ENCODE measurements at places on chromosomes 5 and 9. TPM values are rescaled to one million over a fixed set of nuclear protein-coding genes. Genes with fewer than 3 reads are reported as not detected.
A peak's percentile ranks its signal among the peaks of the same experiment; 100 is the strongest.

The CCNO gene
- not detected for total RNA-seq

The TTC23L gene
- 0.08 TPM for total RNA-seq

The EGFLAM gene
- 4.9 TPM for total RNA-seq

The LHX6 gene
- 0.33 TPM for total RNA-seq

DNA sequence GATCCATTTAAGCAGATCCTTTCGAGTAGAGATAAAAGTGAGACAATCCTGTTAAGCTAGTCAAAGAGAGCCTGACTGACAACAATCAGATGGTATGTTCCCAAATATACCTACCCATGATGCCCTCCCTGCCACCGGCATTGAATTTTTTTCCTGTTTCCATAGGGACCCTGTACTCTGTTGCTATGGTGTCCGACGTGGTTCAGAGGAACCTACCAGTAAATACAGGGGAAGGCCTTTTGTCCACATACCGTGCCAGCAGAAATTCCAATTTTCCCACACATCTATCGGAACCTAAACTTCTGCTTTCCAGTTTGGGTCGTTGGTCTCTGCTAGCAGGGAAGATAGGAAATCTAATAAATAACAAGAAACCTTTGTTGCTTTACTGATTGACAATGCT lies 64.7 kb downstream of the MEGF10 start:
- H3K4me1 ChIP-seq: peaks cover 2% of the 10 kb centered on the region
- no peak overlapping the region for H3K27ac ChIP-seq
- no peaks in the 10 kb centered on the region for H3K27me3 ChIP-seq
- no peak for DNase-seq
- no peaks in the 10 kb centered on the region for H3K36me3 ChIP-seq

GRCh38 chr9:17082343-17083064 lies 52.3 kb upstream of the CNTLN start:
- no peaks in the 10 kb centered on the region for H3K36me3 ChIP-seq
- no peaks in the 10 kb centered on the region for H3K27me3 ChIP-seq
- H3K27ac ChIP-seq: no peak overlapping the region
- H3K4me3 ChIP-seq: no peak overlapping the region
- no peak for DNase-seq

The SUSD3 gene
- 9.7 TPM for total RNA-seq

GRCh38 chr9:19464061-19464763 lies 55.4 kb downstream of the ACER2 start:
- no peak for DNase-seq
- no peaks in the 10 kb centered on the region for H3K27me3 ChIP-seq
- H3K4me1 ChIP-seq: no peaks in the 10 kb centered on the region
- no peaks in the 10 kb centered on the region for H3K36me3 ChIP-seq
- peak overlapping the region; percentile 18 for H3K4me3 ChIP-seq
- H3K27ac ChIP-seq: no peak overlapping the region

DNA sequence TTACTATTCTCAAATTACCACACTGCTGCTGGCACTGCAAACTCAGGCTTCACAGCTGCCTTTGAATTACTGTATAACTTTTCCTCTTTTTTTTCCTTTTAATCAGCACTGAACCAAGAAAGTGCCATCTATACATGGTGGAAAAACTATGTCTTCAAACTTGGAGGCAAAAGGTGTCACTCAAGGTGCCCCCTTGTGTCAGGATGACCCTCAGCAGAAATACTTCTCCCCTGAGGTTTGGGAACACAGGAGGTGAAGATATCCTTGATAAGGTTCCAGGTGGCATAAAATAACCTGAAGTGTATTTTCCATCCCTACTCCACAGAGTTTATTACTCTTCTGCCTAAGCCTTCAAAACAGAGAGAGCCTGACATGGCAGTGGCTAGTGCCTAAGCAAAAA lies 14.5 kb downstream of the FRMD3 start:
- no peak overlapping the region for H3K27ac ChIP-seq
- H3K36me3 ChIP-seq: no peaks in the 10 kb centered on the region
- H3K27me3 ChIP-seq: no peaks in the 10 kb centered on the region
- no peak overlapping the region for H3K4me3 ChIP-seq
- no peaks in the 10 kb centered on the region for H3K4me1 ChIP-seq

The TAF11L12 gene
- total RNA-seq: not detected

Measured in liver (tissue), 10 donors.